ENCODE measurements at places on chromosomes 2 and 18.

- DNase-seq = no peak
Measured at GRCh38 chr2:170577356-170577755, 137.8 kb upstream of the SP5 start.

DNA sequence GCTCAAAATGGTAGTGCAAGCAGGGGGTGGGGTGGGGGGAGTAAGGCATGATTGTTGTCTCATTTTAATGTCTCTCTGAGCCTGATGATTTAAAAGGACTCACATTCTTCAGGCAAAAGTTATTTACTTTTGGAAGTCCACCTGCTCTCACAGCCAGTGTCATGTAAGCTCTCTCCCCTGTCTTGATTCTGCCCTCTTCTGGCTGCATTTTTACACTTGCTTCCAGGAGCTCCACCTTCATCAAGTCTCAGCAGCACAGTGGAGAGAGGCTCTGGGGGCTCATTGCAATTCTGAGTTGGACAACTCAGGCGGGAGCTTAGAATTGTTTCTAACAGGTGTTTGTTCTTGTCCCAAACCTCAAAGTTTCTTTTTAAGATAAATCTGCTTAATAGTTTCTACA lies 39.2 kb downstream of the GNAL start:
- no peak for DNase-seq

DNA sequence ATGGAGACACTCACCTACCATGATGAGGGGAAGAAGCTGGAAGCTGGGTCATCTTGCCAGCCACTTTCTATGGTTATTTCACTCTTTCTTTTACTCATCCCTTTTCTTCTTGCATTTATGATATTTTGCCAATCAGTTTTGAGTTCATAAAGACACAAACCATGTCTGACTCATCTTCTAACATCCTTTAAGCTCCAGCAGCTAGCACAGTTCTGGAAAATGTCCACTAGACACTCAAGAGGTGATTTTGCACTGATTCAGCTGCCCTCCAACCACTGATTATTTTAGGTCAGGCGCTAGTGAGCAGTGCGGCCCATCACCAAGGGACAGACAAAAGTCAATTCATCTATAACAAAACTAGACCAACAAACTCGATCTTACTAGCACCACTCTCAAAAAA lies 537.1 kb upstream of the ID2 start:
- DNase-seq = no peak

DNA sequence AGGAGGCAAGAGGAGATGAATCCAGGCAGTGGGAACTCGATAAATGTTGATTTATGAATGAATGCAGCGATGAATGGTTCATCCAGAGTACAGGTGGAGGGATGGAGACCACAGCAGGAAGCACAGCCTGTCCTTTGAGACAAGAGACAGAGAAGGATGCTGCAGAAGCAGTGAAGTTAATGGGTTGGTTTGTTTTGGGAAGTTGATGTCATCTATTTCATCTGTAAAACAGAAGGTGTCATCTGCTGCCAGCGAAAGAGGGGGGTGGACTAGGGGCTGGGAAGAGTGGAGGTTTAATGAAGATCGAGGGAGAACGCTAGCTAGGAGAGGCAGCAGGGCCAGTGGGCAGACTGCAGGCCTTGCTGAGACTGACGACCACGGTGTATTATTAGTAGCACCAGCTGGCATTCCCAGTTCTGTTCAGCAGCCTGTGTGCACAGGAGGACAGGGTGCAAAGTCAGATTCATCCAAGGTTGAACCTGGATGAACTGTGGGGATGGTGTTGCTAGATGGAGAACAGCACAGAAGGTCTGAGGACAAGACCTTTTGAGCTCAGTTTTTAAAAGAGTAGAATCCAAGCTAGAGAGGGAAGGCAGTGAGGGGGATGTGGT lies 120.3 kb upstream of the CAPN13 start:
- DNase-seq = no peak

DNA sequence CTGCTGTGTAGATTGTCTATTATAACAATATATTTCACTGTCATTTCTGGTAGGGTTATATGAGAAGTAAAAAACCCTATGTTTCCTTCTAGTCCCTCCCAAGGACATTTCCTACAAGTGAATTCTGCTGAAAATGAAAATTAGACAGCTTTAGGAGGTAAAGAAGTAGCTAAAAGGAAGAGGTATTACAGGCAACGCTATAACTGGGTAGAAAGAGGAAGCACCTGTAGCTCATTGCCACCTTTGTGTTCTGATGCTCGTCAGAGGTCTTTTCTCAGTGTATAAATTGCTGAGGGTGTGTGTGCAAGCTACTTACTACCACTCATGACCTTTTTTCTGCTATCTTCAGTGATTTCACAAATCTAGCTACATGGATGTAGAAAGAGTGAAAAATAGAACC lies 1.4 kb downstream of the DNAJC10 start:
- DNase-seq = no peak
